ENCODE measurements at places on chromosomes 1 and 21. TPM values are rescaled to one million over a fixed set of nuclear protein-coding genes. Genes with fewer than 3 reads are reported as not detected.
A peak's percentile ranks its signal among the peaks of the same experiment; 100 is the strongest.

Gene CYP4X1
- total RNA-seq = 0.07 TPM

- DNase-seq = no peak
Measured at GRCh38 chr1:51115714-51116404, 13.8 kb downstream of the C1orf185 start.

GRCh38 chr1:42484382-42484781 is 21.3 kb downstream of the CCDC30 start:
- DNase-seq = peak; percentile 7

GRCh38 chr1:187816646-187817045 is 987.9 kb downstream of the PLA2G4A start:
- no peak for DNase-seq

Gene ITGB2
- total RNA-seq = 1.6 TPM

Gene RIPPLY3
- total RNA-seq = 0.09 TPM

- no peak for DNase-seq
Measured at GRCh38 chr1:26278303-26278702, 1.6 kb upstream of the SH3BGRL3 start.

DNA sequence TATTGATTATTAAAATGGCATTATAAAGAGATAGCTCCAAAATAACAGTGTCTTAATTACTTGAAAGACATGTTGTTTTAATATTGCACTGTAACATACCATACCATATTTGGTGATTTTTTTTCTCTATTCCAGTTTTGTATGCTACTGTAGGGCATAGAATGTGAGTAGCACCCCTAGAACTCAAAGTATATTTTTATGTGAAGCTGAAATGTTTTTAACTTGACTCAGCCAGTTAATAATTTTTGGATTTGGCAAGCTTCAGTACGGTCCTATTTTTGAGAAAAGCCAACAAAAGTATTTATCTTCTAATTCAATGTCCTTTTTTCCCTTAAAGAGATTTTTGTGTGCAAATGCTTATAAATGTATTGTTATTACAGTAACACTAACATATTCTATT is 593.8 kb downstream of the USP25 start:
- DNase-seq = no peak

GRCh38 chr21:44718093-44718492 is 6.7 kb upstream of the TSPEAR start:
- DNase-seq = no peak

GRCh38 chr1:19689085-19689757 is 24.5 kb downstream of the HTR6 start:
- DNase-seq = no peak

DNA sequence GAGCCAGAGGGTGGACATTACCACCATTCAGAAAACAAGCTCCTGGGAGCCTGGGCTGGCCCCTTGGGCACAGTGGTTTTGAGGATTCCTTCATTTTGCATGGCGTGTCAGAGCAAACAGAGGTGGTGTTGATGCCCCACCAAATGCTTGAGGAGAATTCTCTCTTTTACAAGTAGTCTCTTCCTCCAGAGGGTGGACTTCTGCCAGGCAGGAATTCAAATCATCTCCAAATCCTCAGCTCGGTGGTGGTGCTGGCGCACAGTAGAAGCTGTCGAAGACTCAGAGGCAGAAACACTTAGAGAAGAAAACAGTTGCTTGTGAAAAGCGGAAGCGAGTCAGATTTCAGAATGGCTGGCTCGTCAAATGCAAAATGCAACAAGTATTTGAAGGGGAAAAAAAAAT is 3.4 kb upstream of the CHI3L1 start:
- DNase-seq = no peak

Gene LORICRIN
- total RNA-seq = not detected

GRCh38 chr1:231631717-231632116 is 5.1 kb downstream of the DISC1 start:
- DNase-seq = no peak

GRCh38 chr21:42037943-42038342 is 27.8 kb upstream of the ZBTB21 start:
- peak; percentile 85 for DNase-seq

Gene SAMSN1
- not detected for total RNA-seq

- no peak for DNase-seq
Measured at GRCh38 chr1:26067432-26067911, at the start of gene TRIM63. TRIM63 (minus strand) TSS chr1:26067630; CDS start chr1:26067494, 136 bp downstream.

Gene TRIM67
- total RNA-seq = not detected

- peak; percentile 29 for DNase-seq
Measured at GRCh38 chr21:21003701-21004100, 5.5 kb downstream of the NCAM2 start.

GRCh38 chr1:156236164-156236563 is 5.8 kb upstream of the BGLAP start:
- no peak for DNase-seq

Gene SYT11
- total RNA-seq = 0.22 TPM

- DNase-seq = no peak
Measured at GRCh38 chr1:242723044-242723716, 198.7 kb upstream of the PLD5 start.

GRCh38 chr1:15411593-15412137 is 2.0 kb downstream of the EFHD2 start:
- DNase-seq = no peak

GRCh38 chr1:71738256-71738655 is 544.1 kb downstream of the NEGR1 start:
- no peak for DNase-seq

DNA sequence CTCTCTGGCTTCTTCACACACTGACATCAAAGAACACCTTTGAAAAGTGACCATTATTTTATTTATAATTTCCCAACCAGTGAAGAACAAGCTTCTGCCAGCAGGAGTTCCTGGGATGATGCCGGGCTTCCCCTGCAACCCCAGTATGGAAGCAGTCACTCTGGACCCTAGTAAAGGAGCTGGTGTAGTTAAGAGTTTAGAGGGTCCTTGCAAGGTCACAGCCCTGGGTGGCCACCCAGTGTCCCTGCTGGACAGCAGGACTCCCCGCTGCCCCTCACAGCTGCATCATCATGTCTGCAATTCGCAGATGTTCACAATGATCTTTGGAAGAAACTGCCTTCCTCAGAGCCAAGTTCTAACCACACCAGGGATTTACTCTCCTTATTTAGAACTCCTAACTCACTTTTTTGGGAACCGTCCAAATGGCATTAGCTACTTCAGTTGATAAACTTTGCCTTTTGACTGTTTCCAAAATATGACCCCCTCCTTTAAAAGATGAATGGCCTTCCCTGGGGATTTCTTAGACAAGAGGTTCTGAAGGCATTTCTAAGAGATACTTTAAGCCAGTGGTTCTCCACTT is 90.6 kb downstream of the HIVEP3 start:
- no peak for DNase-seq

DNA sequence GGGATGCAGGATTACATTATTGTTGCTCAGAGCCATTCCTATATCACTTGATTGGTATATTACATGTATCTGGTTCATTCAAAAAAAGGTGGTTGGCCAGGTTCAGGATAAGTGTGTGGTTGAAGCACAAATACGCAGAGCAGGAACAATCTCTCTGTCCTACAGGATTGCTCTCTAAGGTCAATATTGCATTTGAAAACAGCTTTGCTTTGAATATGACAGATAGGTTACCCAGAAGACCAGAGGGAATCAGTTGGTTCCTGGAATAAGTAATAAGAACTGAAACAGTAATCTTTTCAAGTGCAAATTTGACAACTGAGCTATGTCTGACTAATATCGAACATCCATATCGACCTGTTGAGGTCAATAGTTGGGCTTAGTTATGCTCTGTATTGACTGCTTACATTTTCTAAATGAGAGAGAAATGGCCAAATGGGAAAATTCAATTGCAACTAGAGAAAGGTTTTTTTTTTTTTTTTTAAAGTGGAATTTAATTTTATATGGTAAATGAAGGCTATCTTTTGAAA is 176.8 kb downstream of the ATP6V1G3 start:
- no peak for DNase-seq

DNA sequence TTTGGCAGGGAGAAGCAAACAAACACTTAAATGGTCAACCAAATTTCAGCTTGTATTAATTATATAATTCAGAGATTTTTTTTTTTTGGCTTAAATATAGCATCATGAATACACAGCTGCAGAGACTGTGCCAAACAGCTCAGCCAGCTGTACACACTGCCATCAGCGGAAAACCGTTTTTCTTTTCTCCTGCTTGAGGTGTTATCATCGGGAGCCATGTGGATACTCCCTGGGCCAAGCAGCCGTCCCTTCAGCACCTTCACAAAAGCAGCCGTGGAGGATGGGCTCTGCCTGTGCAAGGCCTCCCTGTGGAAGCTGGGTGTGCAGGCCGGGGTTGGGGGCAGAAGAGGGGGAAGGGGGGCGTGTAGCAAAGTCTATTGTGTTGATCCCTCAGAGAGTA is 85.0 kb downstream of the NUF2 start:
- DNase-seq = no peak

DNA sequence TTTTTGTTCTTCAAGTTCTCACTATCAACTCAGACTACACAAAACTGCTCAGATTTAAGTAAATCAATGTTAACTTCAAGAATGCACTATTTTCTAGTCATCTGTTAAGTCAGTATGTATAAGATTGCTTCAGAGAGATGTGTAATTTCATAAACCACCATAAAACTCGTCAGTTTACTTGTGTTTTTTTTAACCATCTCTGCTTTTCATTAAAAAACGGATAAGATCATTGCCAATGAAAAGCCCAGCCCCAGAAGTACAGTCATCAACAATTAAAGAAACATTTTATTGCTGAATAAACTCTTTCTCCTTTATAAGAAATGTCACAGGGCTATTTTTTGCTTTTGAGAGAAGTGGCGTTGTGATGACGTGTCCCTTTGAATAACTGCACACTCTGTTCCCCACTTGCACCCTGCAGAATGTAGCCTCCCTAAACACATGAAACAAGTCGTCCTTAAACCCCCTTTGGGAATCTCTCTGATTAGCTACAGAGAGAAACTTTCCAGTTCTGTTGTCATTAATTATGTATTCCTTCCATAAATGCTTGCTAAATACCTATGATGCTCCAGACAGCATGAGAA is 202.7 kb upstream of the FOXD3 start:
- no peak for DNase-seq

- no peak for DNase-seq
Measured at GRCh38 chr1:157117527-157118057, 18.0 kb upstream of the ETV3L start.

Gene TNFRSF1B
- not detected for total RNA-seq

Gene MX1
- 6.5 TPM for total RNA-seq

DNA sequence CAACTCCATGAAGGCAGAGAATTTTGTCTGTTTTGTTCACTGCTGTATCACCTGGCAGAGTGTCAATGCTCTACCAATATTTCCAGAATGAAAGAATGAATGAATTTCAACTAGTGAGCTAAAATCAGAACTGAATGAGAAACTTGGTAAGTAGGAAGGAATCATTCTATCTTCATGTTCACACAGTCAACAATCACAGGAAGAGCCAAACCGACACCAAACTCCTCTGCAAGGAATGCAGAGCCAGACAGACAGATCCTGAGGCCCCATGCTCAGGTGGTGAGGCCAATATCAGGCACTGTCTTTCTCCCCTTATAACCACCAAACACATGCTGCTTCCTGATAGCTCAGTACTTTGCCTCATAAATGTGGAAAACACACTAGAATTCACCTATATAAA is 139.1 kb downstream of the SLC45A1 start:
- no peak for DNase-seq

- DNase-seq = peak; percentile 13
Measured at GRCh38 chr21:31180256-31181081, 142.2 kb upstream of the KRTAP19-8 start.

- DNase-seq = peak; percentile 37
Measured at GRCh38 chr1:8201331-8201861, 116.5 kb upstream of the SLC45A1 start.

Gene CD58
- 5.3 TPM for total RNA-seq

Gene TARS2
- total RNA-seq = 22.8 TPM

DNA sequence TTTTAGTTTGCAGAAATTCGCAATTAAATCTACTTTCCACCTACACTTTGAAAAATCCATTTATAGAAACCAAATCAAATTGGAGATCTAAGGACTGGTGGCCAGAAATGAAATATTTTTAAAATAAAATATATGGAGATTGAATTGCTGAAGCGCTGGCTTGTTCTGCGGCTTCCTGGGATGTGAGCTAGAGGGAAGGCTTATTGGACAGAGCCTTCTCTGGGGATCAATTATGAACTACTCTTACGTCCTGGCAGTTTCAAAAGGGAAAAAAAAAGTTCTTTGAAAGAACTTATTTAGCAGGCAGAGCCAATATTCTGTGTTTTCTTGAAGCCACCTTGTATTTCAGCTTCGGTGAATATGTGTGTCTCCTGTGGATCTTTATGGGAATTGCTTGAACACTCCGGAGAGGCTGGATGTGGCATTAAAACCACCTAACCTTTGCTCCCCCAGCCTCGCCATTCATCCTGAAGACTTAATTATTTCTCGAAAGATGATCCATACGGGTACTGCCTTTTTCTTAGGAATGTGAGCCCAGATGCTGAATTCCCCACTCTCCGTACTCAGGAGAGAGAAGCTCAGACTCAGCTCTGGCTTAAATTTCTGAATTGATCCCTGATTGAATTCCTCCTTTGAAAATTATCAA is 478.9 kb upstream of the VAMP3 start:
- no peak for DNase-seq

GRCh38 chr1:225435487-225435886 is 7.6 kb upstream of the LBR start:
- DNase-seq = no peak

Gene TNFRSF8
- total RNA-seq = not detected

- DNase-seq = no peak
Measured at GRCh38 chr1:9202240-9202870, 32.2 kb upstream of the H6PD start.

Gene LCE3D
- not detected for total RNA-seq

GRCh38 chr1:95041491-95042165 is 31.1 kb downstream of the ALG14 start:
- DNase-seq = peak; percentile 74

DNA sequence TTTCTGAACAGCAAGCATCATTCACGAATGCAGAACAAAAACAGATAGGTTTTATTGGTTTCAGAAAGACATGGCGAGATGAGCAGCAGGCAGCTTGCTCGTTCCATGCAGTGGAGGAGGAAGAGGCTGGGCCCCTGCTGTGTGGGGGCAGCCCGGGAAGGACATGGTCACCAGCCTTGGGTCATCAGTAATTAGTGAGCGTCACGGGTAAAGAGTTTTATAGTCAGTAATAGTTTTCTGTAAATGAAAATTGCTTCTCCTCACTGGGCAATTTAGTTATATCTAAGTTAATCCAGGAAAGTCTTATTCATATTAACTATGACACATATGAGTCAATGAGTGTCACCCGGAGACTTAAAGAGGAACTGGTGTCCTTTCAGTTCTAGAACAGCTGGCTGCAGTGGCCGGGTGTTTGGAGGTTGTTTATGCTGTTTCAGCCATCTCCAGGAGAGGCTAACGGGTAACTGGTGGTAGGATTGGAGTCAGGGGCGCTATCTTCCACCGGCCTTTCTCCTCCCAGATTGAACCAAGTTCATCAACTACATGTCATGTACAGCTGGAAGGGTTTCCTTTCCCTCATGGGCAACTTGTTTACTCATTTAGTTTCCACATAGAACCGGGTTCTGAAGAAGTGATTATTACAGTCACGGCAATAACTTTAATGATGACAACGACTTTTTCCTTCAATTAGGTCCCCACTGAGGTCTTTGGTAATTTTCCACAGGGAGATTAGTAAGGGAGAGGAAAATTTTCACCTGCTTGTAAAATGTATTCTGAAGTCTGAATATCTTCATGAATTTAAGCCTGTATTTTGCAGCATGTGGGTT is 34.6 kb upstream of the SLC45A1 start:
- DNase-seq = no peak

- DNase-seq = no peak
Measured at GRCh38 chr1:24506691-24507381, 4.2 kb downstream of the RCAN3 start.

Data from HepG2 (cell line).